ENCODE measurements at places on chromosomes 5 and 9.
A peak's percentile ranks its signal among the peaks of the same experiment; 100 is the strongest.

DNA sequence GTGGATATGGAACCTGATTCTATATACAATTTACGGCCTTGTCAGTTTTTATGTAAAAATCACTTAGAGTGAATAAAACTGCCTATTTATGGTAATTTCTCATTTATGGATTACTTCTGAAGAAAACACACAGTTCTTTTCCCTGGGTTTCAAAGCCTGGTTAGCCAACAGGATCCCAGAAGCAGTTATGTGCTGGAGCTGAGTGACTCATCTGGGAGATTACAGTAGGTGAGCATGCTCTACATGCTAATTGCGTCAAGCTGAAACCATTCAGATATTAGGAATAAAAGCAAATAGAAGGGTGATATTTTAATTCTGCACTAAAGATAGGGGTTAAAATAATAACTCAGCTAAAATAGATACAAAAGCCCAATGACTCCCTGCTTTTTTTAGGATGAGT is 47.8 kb downstream of the PDE4D start:
- no peak for DNase-seq

DNA sequence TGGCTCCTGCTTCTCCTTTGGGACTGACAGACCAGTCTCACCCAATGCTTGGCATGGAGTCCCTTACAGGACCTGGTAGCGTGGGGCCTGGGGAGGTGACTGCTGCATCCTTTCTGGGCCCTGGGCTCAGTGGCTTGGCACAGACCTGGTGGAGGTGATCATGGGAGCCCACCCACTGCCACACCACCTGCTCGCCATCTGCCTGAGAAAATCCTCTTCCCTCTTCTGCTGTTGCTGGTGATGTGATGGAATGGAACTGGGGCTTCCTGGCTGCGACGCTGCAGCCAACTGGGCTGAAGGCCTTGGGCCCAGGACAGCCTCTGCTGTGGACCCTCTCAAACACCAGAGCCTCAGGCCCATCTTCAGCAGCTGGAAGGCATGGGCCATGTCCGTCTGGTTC is 122.5 kb upstream of the PANK3 start:
- DNase-seq: no peak

GRCh38 chr5:65835191-65835590 is 91.2 kb upstream of the ERBIN start:
- DNase-seq: no peak

DNA sequence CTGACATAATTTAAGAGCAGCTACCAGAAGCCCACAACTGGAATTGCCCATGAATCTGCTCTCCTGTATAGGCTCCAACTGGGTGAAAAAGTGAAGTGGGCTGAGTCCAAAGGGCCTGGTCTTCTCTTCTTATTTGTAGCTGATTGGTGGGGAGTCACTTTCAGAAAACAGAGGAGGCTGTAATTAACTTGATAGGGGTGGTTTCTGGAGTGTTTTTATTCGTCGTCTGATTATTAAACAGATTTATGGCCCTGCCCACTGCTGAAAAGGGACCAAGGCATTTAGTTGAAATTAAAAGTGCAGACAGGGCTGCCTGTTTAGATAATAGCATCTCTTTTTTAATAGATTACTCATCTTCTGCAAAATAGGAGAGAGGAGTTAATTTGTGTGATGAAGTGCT is 81.0 kb upstream of the SAP30L start:
- no peak for DNase-seq

GRCh38 chr5:125480911-125481310 is 734.5 kb upstream of the ZNF608 start:
- DNase-seq: no peak

DNA sequence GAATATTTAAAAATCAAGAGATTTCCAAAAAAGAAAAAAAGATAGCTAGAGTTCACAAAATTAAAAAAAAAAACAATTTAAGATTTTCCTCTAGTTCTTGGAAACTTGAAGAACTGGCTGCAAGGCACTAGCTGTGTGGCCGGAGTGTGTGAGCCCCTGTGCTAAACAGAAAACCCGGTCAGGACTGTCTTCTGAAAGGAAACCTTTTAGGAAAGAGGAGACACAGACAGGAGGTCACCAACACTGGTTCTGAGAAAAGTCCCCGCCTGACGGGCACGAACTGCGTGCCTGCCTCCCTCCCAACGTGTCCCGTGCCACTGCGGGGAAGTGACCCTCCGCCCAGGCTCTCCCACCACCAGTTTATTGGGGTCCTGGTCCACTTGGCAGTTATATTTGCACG is 15.2 kb downstream of the TTF1 start:
- DNase-seq: no peak

GRCh38 chr5:107778647-107779046 is 107.9 kb upstream of the EFNA5 start:
- no peak for DNase-seq

GRCh38 chr5:67160985-67161384 is 35.6 kb downstream of the CD180 start:
- peak; percentile 56 for DNase-seq

GRCh38 chr5:102853680-102854079 is 98.6 kb downstream of the PAM start:
- DNase-seq: no peak

DNA sequence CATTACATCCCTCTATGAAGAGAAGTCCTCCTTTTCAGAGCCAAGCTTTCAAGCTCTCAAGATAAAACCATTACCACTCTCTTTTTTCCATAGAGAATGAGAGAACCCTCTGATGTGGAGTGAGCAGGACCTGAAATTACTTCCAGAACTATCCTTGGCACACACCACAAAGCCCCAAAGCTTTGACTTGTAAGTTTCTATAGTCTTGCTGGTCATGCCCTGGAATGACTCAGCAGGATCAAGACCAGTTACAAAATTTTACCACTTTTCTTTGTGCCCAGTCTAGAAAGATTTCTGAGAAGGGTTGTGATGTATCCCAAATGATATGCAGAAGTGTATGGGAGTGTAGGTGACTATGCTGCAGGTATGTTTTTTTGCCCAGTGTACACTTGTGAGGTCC is 760.6 kb downstream of the TLE1 start:
- peak; percentile 22 for DNase-seq

- no peak for DNase-seq
These were observed 70.3 kb upstream of the RARS1 start for GRCh38 chr5:168415971-168416370.

DNA sequence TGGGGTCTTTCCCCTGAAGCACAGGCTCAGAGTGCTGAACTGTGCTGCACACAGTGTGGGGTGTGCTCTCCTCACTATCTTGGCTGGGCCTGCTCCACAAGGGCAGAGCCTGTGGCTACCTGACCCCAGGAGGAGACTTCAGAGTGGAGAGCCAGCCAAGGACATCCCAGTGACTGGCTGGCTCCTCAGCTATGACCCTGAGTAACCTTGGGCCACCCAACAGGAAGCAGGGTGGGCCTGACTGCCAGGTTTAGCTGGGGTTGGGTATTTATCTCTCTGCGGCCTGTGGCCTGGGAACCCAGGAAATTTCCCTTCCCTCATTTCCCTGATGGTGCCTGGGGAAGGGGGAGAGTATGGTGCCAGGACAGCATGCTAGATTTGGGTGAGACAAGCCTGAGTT is 2.1 kb upstream of the EEIG1 start:
- DNase-seq: no peak

DNA sequence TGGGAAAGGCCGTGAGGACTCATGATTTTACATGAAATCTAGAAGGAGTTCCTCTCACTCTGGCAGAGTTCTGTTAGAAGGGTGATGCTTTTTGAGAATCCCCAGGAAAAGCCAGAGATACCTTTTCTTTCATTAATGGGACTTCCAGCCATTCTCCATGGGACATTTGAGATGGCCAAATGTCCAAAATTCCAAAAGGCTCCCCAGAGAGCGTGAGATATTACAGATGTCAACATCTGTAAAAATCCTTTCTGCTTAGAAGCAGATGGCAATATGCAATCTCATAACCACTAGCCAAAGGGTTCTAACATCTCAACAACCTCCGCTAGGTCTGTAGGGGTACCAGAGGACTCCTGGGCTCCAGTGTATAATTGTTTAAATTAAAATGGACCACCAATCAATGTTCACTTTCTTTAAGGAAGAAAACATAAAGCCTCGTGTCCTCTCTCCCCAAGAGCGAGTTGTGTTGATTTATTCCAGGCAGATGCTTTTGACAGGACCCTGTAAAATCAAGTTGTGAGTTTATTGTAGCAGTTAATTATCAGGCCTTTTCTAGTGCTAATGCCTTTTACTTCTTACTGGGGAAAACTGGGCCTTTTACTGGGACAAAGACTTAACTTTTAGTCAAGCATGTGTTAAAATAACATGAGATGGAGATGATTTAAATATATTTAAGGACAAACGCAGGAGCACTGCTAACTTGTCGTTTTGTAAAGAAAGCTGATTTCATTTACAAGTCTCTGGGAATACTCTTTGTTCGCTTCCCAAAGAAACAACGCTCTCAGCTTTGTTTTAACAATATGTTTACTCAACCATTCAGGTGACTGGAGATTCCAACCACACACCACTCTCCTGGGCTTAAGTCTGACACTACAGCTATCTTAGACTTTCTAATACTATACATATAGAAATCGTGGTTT is 4.8 kb downstream of the GAS1 start:
- DNase-seq: no peak

- no peak for DNase-seq
These were observed 13.9 kb downstream of the PIK3R1 start for GRCh38 chr5:68229416-68229815.

GRCh38 chr5:73028991-73029595 is 73.3 kb downstream of the FCHO2 start:
- DNase-seq: peak; percentile 1

DNA sequence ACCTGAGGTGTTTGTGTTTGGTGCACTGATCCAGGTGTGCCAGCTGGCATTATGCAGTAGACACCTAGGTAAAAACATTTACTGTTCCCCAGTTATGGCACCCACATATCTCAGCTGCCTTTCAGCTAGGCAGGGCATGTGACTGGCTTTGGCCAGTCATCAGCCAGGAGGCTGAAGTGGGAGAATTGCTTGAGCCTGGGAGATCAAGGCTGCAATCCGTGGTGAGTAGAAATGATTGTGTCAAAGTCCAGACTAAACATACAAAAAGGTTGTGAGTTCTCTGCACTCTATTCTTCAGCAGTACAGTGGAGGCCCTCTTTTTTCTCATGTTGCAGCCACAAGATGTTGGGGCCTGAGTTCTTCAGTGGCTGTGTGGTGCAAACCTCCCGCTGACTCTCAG is 3.2 kb upstream of the FBLL1 start:
- DNase-seq: no peak

GRCh38 chr9:116795821-116796220 is 108.7 kb downstream of the TRIM32 start:
- DNase-seq: no peak

- DNase-seq: no peak
These were observed 19.4 kb downstream of the LURAP1L start for GRCh38 chr9:12794101-12794799.

All from stromal cell of bone marrow (primary cell).